ENCODE measurements at places on chromosomes 3 and 15.

DNA sequence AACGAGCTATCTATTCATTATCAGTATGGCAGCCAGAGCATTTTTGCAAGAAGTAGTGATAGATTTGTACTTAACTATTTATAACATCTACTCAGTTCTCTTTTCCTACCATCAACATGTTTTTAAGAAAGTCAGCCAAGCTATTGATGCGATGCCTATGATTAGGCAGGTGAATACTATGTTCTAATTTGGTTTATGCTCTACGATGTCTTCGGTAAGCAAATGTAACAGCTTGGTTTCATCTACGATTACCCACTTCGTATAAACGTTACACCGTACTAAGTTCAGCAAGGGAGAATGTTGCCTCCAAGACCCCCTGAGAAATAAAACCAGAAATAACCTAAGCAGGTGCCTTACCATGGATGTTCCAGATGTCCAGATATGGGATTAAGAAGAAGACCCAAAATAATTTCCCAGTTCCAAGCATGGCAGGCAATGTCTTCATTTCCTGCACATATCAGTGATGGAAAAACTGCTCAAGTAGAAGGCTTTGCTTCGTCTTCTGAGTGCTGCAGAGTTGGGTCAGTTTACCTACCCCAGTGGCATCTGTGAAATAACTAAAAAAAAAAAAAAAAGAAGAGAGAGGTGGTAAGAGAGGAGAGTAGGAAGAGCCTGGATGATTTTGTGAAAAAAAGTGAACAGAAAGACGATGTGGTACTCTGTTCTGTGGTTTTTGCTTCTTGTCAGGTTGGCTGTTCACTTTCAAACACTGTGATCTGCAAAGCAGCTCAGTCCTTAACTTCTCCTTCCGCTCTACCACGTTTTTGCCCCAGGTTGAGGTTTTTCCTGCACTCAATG is at the start of gene BTLA:
BTLA (minus strand) TSS at position 559 of the 798 bp plus-strand sequence; CDS start at position 445, 114 bp downstream.
- DNase-seq: no peak

DNA sequence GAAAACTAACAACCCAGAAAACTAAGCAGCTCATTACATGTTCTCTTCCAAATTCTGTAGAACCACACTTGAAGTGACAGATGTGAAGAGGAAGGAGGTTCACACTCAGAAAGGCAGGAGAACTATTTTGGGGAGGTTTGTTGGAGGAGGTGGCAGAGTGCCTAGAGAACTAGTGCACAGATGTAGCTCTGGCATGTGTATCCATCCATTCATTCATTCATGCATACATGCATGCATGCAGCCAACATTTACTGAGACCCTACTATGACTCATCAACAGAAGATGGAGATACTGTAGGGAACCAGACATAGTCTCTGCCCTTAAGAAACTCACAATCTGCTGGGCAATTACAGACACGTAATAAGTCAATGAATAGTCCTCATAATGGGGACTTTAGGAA is 116.7 kb downstream of the ERC2 start:
- DNase-seq: no peak

DNA sequence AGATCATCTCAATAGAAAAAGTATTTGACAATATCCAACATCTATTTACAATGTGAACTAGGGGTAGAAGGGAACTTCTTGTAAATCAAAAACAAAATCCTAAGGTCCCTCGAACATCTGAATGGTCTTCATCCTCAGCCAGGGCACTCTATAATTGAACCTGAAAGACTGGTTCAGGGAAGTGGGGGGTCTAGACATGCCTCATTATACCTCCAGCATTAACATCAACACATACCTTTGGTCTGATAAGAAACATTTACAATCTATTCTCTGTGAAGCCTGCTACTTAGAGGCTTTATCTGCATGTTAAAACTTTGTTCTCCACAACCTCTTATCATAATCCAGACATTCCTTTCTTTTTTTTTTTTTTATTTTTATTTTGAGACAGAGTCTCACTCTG is 211.8 kb downstream of the CTNNB1 start:
- no peak for DNase-seq

DNA sequence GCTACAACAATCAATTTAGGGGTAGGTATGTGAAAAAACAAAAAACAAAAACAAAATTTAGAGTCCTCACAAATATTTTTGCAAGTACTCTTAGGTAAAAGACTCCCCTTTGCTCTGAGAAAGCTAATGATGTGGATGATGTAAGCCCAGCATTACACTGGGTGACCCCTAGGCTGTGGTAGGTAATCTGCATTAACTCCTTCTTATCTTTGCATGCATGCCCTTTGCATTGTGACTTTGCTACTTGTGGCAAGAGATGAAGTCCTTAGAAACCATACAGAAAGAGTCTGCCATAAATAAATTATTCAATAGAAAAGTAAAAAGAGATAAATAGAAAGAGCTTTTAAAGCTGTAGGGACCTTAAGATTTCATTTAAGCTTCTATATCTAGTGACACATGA is 159.7 kb upstream of the MBNL1 start:
- DNase-seq: no peak

DNA sequence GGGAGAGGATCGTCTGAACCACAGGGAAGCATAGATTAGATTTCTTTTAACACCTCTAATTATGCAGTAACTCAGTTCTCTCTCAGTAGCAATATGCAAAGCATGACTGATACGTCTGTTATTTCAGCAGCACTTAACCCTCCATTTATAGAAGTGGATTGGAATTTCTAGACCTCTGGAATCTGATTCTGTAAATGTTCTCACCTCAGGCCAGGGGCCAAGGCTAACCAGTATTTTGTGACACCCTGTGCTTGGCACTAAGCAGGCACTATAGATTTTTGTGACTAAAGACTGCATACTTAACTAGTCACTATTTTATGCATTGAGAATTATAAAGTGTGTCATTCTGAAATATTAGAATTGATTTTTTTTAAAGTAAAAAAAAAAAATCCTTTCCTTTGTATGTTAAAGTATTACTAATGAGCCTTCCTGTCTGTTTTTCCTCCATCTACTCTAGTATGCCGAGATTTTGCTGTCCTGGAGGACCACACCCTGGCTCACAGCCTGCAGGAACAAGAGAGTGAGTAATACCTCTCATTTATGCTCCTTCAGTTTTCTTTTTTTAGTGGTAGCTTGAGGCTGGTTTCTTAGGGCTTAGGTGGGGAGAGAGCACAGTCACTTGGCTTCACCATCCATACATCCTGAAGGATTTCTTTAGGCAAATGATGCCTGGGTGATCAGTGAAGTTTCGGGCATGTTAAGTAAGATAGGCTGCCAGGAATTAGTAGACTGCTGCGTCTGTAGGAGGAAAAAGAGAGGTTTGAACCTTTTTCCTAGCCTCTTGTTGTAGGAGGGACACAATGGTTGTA is 26.5 kb upstream of the UTS2B start:
- DNase-seq: no peak

GRCh38 chr15:74950078-74950908 is 6.3 kb downstream of the RPP25 start:
- DNase-seq: peak; percentile 69

- DNase-seq: no peak
Observed at GRCh38 chr15:29528276-29528675, 258.7 kb upstream of the NSMCE3 start.

DNA sequence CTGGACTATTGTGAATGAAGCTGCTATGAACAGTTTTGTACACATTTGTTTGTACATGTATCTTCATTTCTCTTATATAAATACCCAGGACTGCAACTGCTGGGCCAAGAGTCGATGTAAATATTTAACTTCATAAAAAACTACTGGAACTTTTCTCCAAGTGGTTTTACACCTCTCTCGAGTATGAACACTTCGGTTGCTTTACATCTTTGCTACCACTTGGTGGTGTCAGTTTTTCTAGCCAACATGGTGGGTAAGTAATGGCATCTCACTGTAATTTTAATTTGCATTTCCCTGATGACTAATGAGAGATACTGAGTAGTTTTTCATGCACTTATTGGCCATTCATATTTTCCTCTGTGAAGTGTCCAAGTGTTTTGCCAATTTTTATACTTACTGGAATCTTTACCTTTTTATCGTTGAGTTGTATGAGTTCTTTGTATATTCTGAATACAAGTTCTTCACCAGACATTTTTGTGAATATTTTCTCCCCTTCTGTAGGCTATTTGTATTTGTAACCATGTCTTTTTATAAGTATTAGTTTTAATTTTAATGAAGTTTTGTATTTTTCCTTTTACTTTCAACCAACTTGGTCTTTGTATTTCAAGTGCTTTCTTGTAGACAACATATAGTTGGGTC is 44.4 kb downstream of the PCOLCE2 start:
- DNase-seq: no peak

DNA sequence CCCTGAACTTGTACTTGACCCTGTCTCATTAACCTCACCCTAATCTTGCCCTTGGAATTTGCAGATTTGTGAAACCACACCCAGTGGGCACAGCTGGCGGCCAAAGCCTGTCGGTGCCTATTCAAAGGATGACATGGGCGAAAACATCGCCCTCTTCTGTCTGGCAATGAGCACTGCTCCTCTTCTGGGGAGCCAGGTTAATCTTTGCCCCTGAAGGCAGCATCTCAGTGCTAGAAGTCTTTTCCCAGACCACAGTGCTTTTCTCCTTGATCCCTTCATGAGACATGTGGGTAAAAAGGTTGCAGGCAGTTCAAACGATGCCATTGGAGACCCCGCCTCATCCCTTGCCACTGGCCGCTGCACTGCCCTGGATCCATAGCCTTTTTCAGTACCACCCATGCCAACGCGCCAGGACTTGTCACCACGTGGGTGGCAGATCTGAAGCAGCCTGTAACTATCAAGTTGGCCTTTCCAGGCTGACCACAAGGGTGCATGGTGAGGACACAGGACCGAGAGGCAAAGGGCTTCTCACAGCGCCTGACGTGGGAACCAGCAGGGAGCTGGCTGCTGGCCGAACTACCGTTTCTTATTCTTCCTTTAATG is 6.5 kb upstream of the DNASE1L3 start:
- peak; percentile 37 for DNase-seq

GRCh38 chr3:9861201-9861600 is 17.4 kb upstream of the RPUSD3 start:
- DNase-seq: no peak

- DNase-seq: no peak
Observed at GRCh38 chr3:152376351-152377183, 107.8 kb downstream of the MBNL1 start.

- no peak for DNase-seq
Observed at GRCh38 chr15:95018888-95019545, 787.7 kb downstream of the MCTP2 start.

- no peak for DNase-seq
Observed at GRCh38 chr15:56017511-56017910, 24.1 kb upstream of the NEDD4 start.

DNA sequence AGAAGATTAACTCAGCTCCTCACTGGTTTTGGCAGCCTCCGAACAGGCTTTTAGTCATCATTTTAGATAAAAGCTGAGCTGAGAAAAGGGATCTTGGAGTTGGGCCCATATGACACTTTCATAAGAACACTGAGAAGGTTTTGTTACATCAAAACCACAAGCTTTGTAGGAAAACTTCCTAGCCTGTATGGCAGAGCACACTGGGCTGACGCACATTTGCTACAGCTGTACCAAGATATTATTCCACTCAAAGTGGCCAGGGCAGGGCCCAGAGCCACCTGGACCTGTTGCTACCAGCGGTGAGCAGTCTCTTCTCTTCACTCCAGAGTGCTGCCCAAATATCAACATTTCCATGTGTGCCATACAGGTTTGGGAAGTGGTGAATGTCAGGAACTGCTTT is 160.5 kb upstream of the CCDC54 start:
- DNase-seq: no peak

- no peak for DNase-seq
Observed at GRCh38 chr3:123799544-123800361, 84.4 kb downstream of the MYLK start.

GRCh38 chr3:59499000-59499399 is 449.2 kb upstream of the CFAP20DC start:
- DNase-seq: no peak

DNA sequence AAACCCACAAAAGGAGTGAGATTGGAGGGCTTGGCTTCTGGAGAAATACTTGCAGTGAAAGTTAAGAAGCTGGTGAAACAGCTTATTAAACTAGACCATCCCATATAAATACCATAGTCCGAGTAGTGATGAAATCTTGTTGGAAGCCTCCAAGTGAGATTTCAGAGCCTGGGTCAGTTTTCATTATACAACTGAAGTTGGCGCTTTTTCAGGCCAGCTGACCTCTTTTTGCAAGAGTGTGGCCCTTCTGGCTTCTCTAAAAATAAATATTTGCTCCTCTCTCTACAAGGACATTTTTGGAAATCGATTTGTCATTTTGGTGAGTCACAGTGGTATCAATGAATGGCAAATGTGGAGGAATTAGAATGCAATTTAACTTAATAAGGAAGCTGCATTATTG is 51.2 kb upstream of the THRB start:
- no peak for DNase-seq

GRCh38 chr3:54777141-54777540 is 150.7 kb downstream of the LRTM1 start:
- DNase-seq: no peak

- DNase-seq: no peak
Observed at GRCh38 chr15:38620851-38621594, 56.4 kb upstream of the RASGRP1 start.

- DNase-seq: peak; percentile 65
Observed at GRCh38 chr3:126355777-126356372, 1.3 kb downstream of the KLF15 start.

- no peak for DNase-seq
Observed at GRCh38 chr3:62968128-62968527, 92.9 kb upstream of the CADPS start.

GRCh38 chr15:70320482-70320881 is 222.8 kb upstream of the TLE3 start:
- DNase-seq: no peak

DNA sequence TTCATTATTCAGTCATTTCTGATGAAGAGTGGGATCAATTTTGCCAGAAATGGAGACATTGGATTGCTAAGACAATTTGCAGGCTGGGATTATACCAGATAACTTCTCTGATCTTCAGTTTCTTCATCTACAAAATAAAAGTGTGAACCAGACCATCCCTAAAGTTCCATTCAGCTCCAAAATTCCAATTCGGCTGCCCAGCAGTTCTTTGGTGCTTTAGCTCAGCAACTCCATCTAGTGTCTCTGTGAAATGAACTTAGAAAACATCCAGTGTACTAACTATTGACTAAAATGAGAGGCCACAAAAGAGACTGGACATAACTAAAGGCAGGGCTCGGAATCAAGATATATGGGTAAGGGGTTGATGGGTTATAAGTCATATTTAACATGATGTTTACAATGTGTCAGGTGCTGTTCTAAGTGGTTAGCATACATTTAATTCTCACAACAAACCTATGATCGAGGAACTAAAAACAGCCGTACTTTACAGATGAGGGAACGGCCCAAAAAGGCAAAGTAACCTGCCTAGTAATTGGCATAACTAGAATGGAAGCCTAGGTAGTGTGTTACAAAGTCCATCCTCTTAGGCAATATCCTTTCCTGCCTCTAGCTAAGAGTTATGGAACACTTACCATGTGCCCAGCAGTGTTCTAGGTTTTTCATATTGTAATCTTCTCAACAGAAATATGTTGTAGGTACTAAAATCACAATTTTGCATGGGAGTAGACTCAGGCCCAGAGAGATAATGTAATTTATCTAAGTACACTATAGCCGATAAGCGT is 17.0 kb downstream of the THAP10 start:
- no peak for DNase-seq

Data from right renal pelvis (tissue), 4 donors.